ENCODE measurements at places on chromosomes 11 and 22.
A peak's percentile ranks its signal among the peaks of the same experiment; 100 is the strongest.

DNA sequence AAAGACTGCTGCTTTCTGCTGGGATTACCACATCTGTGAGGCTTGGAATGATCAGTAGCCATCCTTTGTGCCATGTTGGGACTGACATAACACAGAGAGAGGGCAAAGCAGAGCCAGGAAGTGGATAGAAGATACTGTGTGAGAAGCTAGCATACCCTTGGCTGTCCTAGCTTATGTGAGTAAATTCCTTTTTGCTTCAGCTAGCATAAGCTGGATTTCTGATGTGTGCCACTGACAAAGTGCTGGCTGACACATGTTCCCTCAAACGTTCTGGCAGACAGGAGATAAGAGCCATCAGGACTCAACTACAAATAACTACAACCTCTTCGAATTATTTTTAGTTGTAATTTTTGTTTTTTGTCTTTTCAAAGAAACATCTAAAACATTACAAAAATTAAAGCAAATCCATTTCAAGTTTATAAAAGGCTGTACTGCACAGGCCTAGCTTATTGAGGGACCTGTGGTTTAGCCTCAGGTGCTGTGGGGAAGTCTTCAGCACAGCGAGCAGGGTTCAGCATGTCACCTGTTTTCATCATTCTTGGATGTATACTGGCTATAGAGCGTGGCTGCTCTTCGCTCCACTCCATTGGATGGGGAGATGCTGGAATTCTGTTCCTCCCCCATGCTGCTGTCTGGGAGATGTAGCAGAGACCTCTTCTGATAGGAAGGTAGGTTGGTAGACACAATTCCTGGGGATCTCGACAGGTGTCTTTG is 120.9 kb downstream of the SWAP70 start:
- no peak for DNase-seq

- DNase-seq, result no peak
Observed at GRCh38 chr11:57143459-57143858, 38.3 kb upstream of the LRRC55 start.

GRCh38 chr22:28608546-28608945 is 71.1 kb downstream of the TTC28 start:
- DNase-seq, result no peak

GRCh38 chr22:20434773-20435172 is 2.9 kb downstream of the SCARF2 start:
- DNase-seq, result no peak

- no peak for DNase-seq
Observed at GRCh38 chr11:128988242-128988970, 45.7 kb upstream of the TP53AIP1 start.

GRCh38 chr11:64632654-64633053 is 41.6 kb downstream of the SLC22A12 start:
- no peak for DNase-seq

DNA sequence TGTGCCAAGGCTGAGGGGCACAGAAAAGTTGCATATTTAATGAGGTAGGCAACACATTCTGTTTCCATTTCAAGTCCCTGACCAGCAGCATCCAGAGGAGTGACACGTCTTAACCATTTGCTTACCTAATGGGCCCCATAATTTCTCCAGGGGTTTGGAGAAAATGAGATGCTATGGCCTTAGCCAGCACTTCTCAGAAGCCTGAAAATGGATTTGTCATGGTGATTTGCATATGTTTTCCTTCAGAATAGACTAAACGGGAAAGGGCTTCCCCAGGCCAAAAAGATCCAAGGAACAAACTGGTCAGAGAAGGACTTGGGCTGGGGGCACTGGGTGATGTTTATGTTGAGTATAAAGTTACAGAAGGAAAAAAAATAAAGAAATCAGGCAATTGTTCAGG is 16.7 kb downstream of the CSRP3 start:
- DNase-seq, result no peak

- DNase-seq, result peak; percentile 37
Observed at GRCh38 chr22:38843201-38843656, 599 bp downstream of the NPTXR start.

- DNase-seq, result peak; percentile 81
Observed at GRCh38 chr11:73359341-73359740, 16.9 kb upstream of the RELT start.

- no peak for DNase-seq
Observed at GRCh38 chr22:46104881-46105493, 45.3 kb upstream of the PPARA start.

- peak; percentile 71 for DNase-seq
Observed at GRCh38 chr11:65225279-65226102, 36.3 kb upstream of the POLA2 start.

DNA sequence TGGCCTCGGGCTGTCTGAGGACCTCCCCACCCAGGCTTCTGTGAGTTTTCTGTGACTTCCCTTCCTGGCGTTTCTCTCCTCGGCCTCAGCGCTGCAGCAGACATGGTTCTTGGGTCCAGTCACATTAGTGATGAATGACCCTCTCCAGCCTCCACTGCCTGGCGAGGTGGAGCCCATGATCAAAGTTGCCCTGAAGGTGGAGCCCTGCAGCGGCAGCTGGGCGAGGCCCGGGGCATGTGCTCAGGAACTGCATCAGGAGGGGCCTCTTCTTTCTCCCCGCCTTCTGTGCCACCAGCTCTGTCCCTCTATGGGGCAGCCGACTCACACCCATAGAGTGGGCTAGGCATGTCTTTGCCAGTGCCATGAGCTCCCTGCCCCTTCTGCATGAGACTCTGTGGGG is 1079.7 kb downstream of the TBC1D22A start:
- DNase-seq, result no peak

DNA sequence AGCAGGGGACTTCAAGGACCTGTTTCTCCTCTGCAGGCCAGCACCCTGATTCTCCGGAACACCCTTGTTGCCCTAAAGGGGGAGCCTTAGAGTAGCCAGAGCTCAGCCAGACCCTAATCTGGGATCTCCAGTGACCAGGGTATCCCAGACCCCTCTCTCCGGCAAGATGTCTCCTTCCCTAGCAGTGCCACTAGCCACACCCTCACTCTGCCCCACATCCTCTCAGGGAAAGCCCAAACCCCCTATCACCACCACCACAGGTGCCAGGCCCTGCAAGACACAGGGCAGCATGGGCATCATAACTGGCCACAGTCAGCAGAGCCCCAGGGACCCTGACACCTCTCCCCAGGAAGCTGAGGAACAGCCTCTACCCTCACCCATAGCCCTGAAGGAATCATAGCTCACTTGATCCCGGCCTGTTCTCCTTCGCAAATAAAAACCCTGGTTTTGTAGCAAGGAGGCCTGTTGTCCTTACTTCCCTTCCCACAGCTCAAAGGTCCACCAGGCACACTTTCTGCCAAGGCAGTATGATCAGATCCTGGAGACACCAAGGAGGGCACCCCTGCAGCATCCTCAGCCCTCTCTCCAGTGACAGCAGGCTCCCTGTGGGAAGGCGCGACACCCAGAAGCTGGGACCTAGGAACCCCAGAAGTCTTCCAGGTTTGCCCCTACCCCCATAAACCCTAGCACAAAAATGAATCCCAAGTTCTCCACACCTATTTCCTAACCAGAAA is 4.6 kb downstream of the CFL1 start:
- no peak for DNase-seq

DNA sequence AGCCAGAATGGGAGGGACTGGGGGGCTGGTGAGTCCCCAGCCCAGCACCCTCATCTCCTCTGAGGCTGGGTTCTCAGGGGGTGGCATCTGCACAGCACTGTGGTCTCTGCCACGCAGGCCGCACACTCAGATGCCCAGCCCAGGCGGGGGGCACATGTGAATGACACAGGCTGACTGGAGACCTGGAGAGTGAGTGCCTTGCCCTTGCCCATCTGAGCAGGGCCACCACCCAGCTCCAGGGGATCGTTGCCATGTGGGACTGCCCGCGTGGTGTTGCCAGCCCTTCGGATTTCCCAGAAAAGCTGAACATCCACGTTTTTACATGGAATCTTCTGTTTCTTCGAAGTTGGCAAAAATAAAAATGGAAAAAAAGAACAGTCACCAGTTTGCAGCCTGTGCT is 18.9 kb downstream of the PRDM11 start:
- DNase-seq, result no peak

- no peak for DNase-seq
Observed at GRCh38 chr11:116825434-116825833, 2.3 kb upstream of the APOA4 start.

DNA sequence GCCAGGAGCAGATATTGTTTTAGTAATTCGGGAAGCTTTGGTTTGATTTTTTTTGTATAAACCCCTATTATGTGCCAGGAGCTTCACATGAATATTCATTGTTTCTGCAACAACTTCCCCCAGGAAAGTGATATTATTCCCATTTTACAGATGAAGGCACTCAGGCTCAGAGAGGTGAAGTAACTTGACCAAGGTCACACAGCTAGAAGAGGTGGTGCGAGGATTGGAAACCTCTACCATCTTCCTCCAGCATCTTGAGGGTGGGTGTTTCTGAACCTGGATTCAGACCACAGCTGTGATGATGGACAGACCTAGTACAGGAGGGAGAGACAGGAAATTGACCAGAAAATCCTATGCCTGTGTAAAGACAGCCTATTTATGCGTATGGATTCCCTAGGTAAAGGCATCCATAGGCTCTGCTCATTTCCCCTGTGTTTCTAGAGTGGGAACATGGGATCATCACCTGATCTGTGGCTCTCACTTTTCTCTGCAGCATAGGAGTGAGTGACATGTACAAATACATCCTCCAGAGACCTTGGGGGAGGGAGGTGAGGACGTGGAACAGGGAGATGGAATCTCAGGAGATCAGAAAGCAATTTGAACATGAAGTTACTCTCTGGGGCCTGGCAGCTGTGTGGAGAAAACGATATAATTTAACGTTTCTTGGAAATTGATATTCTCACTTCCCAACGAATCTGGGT is 81.4 kb downstream of the TSPAN18 start:
- DNase-seq, result no peak

DNA sequence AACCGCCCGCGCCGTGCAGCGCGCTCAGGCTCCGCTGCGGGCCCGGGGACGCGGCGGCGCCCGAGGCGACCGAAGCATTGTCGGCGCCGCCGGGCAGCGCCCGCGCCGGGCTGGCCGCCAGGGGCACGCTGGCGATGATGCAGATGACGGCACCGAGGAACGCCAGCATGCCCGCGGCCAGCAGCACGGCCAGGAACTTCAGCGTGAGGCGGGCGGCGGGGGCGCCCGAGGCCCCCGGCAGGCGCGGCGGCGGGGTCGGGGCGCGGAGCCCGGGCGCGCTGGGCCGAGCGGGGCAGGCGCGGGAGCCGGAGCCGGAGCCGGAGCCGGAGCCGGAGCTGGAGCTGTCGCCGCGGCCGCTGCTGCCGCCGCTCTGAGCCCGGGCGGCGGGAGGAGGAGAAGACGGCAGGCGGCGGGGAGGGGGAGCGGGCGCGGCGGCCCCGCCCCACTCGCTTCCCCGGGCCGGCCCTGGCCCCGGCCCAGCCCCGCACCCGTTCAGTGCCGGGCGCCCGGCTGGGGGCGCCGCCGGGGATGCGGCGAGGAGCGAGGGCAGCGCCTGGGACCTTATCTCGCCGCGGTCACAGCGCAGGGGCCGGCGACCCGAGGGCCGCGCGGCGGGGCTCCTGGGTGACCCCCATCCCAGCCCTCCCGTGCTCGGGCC is at the start of gene NPTXR:
TSS of gene NPTXR (minus strand) at position 372 of the 658 bp plus-strand sequence.
- peak; percentile 51 for DNase-seq

DNA sequence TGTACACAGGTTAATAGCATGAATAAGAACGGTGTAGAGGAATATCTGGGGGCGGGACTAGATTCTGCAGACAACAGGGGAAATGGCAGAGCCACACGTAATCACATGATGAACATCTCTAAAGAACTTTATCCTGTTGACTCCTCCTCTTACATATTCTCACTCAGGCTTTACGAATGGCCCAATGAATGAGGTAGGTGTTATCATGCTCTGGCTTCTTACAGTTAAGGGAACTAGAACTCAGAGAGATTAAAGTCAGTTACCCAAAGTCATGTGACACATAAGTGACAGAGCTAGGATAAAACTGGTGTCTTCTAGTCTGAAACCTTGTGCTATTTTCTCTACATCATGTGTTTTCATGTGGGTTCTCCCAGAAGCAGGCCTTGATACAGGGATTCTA is 49.0 kb upstream of the BMAL1 start:
- DNase-seq, result no peak

DNA sequence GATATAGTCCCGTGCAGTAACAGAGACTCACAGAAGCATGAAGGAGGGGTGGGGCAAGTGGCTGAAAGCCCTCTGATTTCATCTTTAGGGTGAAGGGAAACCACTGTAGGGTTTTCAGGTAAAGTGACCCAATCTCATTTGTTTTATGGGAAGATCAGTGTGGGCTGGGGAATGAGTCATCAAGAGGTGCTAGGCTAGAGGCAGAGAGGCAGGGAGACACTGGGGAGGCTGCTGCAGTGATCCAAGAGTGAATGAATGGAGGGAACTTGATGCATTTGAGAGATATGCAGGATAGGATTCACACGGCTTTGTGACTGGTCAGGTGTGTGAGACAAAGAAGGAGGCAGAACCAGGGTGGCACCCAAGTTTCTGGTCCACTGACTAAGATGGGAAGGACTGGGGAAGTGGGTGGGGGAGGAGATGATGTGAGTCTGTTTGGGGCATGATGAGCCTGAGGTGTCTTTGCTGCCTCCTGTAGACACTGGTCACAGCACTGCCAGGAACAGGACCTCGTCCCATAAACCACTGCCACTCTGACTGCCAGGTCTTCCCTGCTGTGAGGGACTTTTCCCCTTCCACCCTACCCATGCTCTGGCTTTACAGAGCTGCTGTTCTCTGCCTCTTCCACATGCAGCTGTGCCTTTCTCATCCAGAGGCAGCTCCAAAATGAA is 239.0 kb downstream of the TENM4 start:
- no peak for DNase-seq

GRCh38 chr11:64809781-64810241 is 540 bp downstream of the MEN1 start:
- DNase-seq, result no peak

- DNase-seq, result no peak
Observed at GRCh38 chr11:117282956-117283355, 8.2 kb upstream of the BACE1-AS start.

- DNase-seq, result no peak
Observed at GRCh38 chr11:117936973-117937372, 7.8 kb upstream of the TMPRSS13 start.

GRCh38 chr11:25612806-25613205 is 719.1 kb upstream of the ANO3 start:
- DNase-seq, result no peak

DNA sequence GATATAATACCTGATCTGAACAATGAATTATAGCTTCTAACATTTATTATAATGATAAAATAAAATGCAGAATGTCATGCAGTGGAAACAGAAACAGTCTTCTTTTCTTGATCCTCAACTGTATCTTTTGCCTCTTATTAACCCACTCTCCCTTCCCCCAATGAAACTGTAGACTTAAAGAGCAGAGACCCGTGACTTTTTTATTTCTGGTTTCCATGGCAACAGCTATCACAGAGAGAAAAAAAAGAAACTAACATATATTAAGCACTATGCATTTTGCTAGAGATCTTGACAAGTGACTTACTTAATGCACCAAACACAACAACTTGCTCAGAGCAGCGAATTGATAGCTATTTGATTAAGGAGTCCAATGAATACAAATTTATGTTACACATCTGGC is 69.3 kb downstream of the RAB38 start:
- DNase-seq, result no peak

DNA sequence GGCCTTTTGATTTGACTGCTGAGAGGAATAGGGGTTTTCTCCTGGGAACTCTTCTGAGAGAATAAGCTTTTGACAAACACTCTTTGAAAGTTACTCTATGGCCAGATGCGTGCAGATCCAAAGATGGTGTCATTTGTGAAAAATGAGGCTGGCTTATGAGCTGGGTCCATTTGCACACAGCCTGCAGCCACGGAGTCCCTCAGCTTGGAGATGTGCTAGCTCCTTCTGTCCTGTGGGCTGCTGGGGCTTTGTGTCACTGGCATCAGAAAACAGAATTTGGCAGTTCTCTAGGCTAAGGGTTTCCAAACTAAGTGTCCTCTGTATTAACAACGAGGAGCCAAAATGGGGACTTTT is 702.4 kb downstream of the NTM start:
- DNase-seq, result no peak
